Activated CD8-positive, alpha-beta memory T cell treated with anti-CD3 and anti-CD28 coated beads, Interleukin-2, amount 50 U/mL, for 4 hours (primary cell): ENCODE measurements at places on chromosomes 1 and 21.

GRCh38 chr1:32964461-32965250, at the start of gene RNF19B:
RNF19B (minus strand) TSS chr1:32964809; CDS start chr1:32964685, 124 bp downstream.
- peak; percentile 95 for DNase-seq

- DNase-seq: peak; percentile 68
Measured at GRCh38 chr1:108708691-108709660, 3.7 kb upstream of the FNDC7 start.

GRCh38 chr21:35814858-35815619, 245.3 kb downstream of the SETD4 start:
- DNase-seq: no peak

DNA sequence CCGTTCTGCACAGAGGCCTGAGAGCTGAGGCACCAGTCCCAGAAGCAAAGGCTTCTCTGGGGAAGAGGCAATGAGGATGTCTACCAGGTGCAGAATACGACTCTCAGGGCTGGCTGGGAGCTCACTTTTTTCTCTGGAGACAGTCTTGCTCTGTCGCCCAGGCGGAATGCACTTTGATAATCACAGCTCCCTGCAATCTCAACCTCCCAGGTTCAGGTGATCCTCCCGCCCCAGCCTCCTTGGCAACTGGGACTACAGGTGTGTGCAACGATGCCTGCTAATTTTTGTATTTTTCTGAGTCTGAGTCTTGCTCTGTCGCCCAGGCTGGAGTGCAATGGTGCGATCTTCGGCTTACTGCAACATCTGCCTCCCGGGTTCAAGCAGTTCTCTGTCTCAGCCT, 17.6 kb downstream of the NADK start:
- no peak for DNase-seq

GRCh38 chr1:220882061-220882891, 3.0 kb downstream of the HLX start:
- DNase-seq: no peak

DNA sequence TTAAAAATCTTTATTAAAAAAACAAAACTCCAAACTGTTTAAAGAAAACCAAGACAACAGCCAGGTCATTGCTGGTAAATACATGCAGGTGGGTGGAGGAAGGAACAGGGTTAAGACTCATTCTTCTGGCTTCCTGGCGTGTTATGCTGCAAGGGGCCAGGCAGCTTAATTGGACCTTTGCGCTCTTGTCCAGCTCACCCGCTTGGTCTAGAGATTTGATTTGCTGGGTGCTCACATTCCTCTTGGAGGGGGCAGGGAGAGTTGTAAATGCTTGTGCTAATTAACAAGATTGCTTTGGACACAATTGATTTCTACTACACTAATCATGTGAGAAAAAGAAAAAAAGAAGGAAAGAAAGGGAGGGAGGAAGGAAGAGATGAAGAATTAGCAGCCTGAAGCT, 10.5 kb downstream of the CEP104 start:
- no peak for DNase-seq

DNA sequence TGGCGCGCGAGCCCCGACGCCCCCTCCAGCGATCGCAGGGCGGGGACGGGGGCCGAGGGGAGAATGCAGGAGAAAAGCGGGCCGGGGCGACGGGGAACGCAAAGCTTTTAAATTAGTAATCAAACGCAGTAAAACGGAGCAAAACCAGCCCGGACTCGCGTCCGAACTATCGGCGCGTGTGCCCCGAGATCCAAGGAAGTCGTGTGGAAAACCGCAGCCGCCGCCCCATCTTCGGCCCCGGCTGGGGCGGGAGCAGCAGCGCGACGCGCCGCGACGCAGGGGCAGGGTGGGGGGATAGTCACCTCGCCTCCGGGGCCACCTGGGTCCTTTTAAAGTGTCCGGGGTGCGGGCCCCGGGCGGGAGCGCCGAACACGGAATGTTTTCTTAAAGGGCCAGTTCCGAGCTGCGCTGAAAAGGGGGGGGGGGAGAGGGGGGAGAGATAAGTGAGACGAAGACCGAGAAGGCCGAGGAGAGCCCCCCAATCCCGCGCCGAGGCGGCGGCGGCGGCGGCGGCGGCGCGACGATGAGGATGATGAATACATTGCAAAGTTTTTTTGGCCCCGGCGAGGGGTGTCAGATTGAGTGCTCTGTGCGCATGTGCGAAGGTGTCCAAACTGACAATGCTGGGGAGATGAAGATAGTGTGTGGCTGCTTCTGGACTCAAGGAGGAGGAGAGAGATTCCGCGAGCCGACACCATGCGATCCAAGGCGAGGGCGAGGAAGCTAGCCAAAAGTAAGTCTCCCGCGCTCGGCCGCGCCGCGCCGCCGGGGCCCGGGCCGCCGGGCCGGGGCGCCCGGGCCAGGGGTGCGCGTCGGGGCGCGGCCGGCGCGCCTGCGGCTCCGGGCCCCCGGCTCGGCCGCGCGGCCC, at the start of gene PRDM16:
PRDM16 (plus strand) TSS at position 640 of the 868 bp plus-strand sequence; CDS start at position 697, 57 bp downstream.
- DNase-seq: no peak

DNA sequence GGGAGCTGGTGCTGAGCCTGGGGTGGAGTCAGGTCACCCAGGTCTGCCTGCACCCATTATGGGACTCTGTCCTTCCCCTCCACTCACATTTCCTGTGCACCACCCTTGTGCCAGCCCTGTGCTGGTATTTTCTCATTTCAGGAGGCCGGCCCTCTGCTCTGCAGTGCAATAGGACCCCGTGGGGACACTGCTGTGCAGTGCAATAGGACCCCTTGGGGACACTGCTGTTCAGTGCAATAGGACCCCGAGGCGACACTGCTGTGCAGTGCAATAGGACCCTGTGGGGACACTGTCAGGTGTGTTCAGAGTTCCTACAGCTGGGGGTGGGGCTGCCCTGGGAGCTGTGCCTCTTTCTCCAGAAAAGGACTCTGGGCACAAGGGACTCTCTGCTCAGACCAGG, 36.2 kb upstream of the DMBX1 start:
- DNase-seq: no peak

DNA sequence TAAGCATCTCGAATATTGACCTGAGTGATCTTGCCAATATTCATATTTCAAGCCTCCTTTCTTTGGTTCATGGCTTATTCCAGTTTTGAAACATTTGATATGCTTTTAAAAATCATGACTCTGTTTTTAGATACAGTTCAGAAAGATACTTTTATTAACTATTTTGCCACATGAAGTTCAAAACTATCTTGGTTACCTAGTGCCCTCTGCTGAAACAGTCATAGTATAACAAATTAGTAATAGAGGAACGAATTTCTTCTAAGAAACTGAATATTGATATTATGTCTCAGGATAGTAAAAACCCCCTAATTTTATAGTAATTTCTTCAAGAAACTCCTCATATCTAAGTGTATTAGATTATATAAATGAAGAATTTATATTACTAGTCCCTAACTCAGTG, 52.6 kb upstream of the RC3H1 start:
- DNase-seq: no peak

DNA sequence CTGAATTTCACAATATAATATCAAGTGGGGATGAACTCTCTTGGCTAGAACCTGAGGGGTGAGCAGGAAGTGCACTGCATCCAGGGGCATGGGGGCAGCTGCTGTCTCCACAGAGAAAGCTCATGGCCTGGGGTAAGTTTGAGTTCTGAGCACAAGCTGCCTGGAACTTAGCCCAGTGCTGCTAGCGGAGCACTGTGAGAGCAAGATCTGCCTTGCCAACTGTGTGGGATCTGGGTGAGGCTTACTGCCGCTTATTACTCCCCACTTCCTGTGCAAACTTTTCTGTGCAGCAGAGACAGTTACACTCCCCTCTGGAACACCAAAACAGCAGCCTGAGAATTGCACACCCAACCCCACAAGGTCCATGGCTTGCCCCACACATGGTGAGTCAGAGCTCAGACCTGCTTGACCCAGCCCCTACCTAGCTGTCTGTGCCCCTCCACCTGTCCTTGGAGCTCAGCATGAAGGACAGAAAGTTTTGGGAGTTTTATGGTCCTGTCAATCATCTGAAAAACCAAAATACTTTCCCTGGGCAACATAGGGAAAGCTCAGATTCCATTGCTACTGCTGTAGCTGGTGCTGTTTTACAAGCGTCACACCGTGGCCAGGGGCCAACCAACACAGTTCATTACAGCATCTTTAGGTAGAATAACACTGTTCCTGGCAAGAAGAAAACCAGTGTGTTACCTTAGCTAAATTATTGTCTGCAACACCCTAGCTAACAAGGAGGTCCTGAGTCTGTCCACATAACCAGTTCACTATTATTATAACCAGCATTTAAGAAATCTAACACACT, 762.1 kb upstream of the NEGR1 start:
- no peak for DNase-seq

DNA sequence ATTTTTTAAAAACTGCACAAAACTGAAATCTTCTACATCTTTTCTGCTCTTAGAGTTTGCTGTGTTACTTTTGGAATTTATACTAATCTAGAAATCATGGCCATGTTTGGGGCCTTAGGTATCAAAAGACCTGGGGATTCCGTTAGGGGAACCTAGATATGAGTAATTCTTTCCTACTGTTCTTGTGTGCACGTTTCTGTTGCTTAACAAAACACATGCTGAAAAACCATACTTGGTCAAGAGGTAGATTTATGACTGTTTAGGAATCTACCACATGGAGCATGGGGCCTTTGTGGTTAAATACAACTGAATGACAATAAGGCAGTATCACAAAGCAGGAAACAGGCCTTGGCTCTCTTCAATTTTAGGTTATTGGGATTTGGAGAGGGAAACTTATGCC, 291.9 kb upstream of the USP25 start:
- DNase-seq: no peak

- DNase-seq: no peak
Measured at GRCh38 chr1:184555665-184556641, 169.1 kb downstream of the C1orf21 start.

GRCh38 chr21:31310750-31311149, 33.3 kb downstream of the TIAM1 start:
- DNase-seq: no peak

DNA sequence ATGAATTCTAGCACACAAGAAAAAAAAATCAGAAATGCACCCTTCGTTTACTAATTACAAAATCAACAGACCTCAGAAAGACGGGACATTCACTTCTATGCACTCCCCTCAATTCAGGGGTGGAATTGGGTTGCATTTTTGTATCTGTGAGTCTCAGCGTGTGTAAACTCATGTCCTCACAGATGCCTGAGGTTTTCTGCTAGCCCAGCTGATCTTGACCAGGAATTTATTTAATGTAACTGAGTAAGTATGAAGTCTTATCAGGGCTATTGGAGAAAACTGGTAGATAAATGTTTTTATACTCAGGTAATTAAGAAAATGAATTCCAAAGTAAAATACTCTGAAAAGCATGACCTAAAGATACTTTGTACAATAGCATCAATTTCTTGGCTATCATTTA, 167.7 kb downstream of the RUNX1 start:
- DNase-seq: no peak

DNA sequence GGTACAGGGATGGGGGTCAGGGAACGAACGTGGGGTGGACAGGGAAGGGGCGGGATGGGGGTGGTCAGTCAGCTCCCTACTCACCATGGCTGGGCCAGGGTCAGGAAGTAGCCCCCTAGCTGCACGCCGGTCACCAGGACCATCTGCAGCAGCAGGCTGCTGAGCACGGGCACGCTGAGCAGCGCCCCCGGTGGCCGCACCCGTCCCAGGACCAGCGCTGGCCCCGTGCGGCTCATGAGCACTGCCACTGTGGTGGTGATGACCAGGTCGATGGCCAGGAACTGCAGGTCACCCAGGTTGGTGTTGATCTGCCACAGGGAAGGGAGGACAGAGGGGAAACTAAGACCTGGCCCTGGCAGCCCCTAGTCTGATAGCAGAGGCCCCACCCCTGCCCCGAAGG, 6.5 kb upstream of the MFAP2 start:
- no peak for DNase-seq

DNA sequence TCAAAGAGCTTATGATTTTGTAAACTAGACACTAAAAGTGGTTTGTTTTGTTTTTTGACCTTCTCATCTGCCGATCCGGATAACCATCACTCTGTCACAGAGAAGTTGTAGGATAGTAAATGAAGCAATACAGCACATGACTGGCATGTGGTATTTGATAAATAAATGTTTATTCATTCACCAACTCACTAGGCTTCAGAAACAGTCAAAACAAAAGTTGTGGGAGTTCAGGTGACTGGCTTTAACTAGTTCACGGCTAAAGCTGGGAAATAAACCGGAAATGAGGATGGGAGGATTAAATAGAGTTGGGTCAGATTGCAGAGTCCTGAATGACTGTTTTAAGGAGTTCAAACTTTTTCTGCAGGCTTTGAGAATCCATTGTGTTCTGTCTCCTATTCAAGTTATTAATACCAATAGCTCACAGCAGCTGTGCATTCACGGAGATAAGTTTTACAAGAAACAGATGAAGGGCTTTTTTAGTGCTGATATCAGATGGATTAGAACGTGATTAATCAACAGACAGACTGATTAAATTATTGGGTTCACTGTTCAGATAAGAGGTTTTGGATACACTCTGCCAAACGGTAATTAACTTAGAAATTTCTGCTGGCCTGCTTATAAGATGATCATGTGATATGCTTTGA, 463.3 kb downstream of the DPYD start:
- no peak for DNase-seq

- peak; percentile 64 for DNase-seq
Measured at GRCh38 chr1:181324797-181325616, 158.3 kb upstream of the CACNA1E start.

GRCh38 chr1:100626397-100626796, 88.5 kb downstream of the GPR88 start:
- DNase-seq: no peak
